ENCODE measurements at places on chromosomes 2 and 18.

- DNase-seq = no peak
These were observed 158.7 kb upstream of the MYO3B start for GRCh38 chr2:170019060-170019805.

- DNase-seq = peak; percentile 45
These were observed 12.0 kb upstream of the BCL11A start for GRCh38 chr2:60565472-60565871.

- peak; percentile 86 for DNase-seq
These were observed 56.5 kb upstream of the TTC39C start for GRCh38 chr18:23958036-23958435.

- peak; percentile 91 for DNase-seq
These were observed 9.2 kb downstream of the HS6ST1 start for GRCh38 chr2:128309280-128310093.

DNA sequence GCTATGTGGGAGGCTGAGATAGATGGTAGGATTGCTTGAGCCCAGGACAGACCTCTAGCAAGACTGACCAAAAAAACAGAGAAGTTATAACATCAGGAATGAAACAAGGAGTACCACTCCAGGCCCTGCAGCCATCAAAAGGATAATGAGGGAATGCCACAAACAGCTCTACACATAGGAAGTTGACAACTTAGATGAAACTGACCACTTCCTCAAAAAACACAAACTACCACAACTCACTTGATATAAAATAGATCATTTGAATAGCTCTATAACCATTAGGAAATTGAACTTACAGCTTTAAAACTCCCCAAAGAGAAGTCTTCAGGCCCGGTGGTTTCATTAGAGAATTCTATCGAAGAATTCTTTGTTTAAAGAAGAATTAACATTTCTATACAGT lies 12.9 kb upstream of the ESPNL start:
- no peak for DNase-seq

- DNase-seq = no peak
These were observed 89.4 kb upstream of the MAPRE2 start for GRCh38 chr18:34951625-34952379.
